Cerebellar nuclear complex (tissue), 1 donor: ENCODE measurements at places on chromosomes 1 and 21.

DNA sequence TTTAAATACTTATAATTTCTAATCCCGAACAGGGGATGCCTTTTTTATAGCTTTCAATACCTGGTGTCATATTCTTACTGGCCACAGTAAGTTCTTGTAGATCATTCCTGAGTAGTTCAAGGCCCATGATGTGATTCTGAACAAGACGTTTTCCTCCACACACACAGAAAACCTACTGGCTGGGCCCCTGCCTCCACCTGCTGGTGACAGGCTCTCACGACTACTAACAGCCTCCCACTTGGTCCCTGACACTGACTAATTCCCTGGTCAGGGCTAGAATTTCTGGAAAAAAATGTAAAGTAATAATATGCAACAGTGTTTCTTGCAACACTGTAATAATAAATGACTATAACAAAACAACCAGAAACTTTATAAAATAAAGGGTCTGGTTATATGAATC lies 50.4 kb upstream of the RIPK4 start:
- no peak for DNase-seq

DNA sequence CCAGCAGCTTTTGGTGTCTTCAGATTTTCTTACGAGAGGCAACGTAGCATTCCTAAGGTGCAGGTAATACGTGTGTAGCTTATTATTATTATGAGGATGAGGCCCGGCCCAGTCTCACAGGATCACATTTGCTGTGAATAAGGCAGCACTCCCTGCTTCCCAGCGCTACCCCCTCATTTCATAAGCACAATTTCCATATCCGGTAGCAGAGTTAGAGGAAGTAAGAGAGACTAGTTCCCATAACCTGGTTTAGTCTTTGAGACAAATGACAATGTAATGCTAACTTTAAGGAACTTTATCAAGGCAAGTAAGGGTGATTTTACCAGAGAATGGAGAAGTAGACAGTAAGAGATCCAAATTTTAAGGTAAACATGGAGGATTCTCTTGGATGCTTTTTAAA lies 14.6 kb upstream of the LMO4 start:
- no peak for DNase-seq

DNA sequence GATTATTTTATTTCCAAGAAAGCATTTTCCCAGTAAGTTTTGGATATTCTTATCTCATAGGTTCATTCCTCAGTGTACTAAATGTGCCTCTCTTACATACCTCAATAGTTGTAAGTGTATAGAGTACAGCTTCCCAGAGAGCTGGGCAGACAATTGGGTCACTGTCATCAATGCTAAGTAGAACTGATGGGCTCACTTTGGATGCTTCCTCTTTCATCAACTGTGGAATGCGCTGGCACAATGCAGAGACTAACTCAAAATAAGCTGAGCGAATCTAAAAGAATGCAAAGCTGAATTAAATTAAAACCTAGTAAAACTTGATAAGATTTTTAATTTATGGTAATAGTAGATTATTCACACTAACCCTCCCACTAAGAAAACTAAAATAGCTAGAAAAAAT lies 21.5 kb downstream of the LTN1 start:
- DNase-seq = no peak

DNA sequence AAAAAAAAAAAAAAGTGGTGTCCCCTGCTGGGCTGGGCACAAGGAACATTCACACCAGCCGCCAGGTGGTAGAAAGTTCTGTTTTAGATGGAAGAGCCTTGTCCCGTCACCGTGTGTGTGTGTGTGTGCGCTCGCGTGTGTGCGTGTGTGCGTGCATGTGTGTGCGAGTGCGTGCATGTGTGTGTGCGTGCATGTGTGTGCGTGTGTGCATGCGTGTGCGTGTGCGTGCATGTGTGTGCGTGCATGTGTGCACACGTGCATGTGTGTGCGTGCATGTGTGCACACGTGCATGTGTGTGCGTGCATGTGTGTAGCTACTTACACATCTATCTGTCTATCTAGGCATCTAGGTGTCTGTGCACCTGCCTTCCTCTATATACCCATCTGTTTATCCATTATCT lies 491.7 kb downstream of the NPHP4 start:
- no peak for DNase-seq

DNA sequence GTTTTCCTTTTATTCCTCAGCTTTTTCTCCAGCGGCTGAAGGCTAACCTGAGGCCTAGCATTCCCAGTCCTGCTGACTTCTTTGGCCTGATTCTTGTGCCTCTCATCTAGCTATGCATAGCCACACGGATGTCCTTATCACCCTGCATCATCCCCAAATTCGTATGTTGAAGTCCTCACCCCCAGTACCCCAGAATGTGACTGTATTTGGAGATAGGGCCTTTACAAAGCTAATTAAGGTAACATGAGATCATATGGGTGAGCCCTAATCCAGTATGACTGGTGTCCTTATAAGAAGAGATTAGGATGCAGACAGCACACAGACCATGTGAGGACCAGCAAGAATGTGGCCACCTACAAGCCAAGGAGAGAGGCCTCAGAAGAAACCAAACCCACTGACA lies 44.6 kb downstream of the CDCP2 start:
- DNase-seq = no peak

DNA sequence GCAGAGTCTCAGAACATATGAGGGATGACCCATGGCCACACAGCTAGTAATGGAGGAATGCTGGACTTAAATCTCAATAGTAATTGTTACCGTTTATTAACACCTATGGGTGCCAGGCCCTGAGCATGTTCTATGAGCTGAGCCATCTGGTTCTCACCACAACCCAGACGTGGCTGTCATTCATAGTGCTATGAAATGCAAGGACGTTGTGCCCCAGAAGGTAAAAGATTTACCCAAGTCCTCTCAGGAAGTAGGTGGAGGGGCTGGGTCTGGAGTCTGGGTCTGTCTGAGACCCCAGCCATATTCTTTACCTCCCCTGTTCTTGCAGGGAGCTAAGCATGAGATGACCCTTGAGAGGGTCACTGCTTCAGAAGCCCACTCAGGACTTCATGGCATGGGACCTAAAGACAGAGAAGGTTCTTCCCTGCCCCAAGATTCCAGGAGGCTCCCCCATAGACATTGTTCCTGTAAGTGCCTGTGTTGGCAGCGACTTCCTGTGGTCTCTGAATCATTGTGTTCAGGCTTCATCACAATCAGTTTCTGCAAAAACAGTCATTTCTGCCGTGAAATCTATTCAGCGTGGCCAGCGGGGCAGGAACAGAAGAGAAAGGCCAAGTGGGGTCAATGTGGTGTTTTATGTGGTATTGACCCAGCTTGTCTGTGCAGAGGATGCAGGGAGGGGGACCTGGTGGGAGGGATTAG lies 475.4 kb downstream of the PTPRU start:
- no peak for DNase-seq
